NCI-H510A (cell line): ENCODE measurements at places on chromosomes 3 and 15.

DNA sequence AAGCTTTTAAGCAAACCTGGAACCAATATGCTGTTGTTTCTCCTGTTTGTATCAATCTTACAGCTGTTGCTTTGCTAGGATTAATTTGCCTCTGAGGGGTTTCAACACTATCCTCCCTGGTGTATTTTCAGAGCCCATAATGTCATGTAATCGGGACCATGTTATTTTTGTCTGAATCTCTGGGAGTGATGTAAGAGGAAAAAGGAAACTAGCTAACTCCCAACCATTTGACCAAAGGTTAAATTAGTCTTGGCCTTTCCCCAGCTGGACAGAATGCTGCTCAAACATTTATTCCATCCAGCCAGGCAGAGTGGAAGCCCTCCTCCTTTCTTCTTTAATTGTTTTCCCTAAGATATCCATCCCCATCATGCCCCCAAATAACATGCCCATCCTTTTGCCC is 142.2 kb downstream of the ALDH1A2 start:
- no peak for DNase-seq

DNA sequence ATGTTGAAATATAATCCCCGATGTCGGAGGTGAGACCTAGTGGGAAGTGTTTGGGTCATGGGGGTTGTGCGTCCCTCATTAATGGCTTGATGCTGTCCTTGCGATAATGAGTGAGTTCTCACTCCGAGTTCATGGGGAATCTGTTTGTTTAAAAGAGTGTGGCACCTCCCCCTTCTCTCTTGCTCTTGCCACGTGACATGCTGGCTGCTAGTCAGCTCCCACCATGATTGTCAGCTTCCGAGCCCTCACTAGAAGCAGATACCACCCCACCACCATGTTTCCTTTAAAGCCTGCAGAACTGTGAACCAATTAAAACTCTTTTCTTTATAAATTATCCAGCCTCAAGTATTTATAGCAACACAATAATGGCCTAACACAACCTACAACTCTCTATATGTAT is 166.3 kb upstream of the MBNL1 start:
- DNase-seq, result no peak

DNA sequence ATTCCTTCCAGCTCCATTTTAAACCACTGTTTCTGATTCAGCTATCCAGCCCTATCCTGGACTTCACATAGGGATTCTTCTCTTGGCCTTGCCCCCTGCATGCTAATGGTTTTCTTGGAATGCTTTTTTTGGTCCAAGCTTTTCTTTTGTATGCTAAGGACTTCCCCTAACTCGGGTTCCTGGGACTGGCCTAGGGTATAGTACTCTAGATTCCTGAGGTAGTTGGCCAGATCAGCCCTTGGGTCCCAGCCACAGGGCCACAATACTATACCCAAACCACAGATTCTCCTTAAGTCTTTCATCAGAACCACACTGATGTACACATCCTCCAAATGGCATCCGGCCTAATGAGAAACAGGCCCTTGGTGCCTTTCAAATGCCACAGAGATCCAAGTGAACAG is 2.8 kb downstream of the FYCO1 start:
- DNase-seq, result no peak

GRCh38 chr3:73207946-73208440 is 146.5 kb downstream of the EBLN2 start:
- no peak for DNase-seq

DNA sequence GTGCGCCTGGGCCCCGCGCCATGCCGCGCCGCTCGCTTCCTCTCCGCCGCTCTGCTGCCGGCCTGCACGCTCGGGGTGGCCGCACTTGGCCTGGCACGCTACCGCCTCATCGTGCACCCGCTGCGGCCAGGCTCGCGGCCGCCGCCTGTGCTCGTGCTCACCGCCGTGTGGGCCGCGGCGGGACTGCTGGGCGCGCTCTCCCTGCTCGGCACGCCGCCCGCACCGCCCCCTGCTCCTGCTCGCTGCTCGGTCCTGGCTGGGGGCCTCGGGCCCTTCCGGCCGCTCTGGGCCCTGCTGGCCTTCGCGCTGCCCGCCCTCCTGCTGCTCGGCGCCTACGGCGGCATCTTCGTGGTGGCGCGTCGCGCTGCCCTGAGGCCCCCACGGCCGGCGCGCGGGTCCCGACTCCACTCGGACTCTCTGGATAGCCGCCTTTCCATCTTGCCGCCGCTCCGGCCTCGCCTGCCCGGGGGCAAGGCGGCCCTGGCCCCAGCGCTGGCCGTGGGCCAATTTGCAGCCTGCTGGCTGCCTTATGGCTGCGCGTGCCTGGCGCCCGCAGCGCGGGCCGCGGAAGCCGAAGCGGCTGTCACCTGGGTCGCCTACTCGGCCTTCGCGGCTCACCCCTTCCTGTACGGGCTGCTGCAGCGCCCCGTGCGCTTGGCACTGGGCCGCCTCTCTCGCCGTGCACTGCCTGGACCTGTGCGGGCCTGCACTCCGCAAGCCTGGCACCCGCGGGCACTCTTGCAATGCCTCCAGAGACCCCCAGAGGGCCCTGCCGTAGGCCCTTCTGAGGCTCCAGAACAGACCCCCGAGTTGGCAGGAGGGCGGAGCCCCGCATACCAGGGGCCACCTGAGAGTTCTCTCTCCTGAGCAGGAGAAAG is 951 bp downstream of the GPR62 start:
- DNase-seq, result no peak

- no peak for DNase-seq
Observed at GRCh38 chr3:50233176-50233575, 2.8 kb upstream of the GNAI2 start.

GRCh38 chr15:100334905-100335304 is 6.9 kb downstream of the ADAMTS17 start:
- no peak for DNase-seq

DNA sequence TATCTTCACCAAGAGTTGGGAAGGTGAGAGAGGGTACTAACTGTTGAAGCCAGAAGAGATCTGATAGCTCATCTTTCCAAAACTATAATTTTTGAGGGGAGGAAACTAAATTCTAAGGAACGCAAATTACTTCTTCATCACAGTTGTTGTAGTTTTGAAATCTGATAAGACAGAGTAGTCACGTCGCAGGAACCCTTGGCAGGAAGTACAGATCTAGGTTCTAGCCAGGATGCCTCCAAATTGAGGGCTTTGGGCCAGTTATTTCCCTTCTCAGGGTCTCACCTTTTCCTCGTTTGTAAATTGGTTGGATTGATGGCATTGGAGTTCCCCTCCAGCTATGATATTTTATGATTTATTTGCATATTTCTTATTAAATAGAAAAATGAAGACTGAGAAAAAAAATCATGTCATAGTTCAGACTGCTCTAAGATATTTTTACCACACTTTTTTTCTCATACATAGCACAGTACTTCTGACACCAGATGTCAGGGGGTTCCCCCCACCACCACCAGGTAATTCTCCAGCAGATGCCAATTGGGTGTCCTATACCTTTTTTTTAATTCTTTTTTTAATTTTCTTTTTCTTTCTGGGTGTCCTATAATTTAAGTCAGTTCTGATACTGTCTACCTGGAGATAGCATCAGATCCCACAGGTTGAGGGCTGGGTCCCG is 32.3 kb upstream of the APH1B start:
- DNase-seq, result no peak

- DNase-seq, result no peak
Observed at GRCh38 chr3:64454179-64454578, 228.9 kb upstream of the PRICKLE2 start.

- no peak for DNase-seq
Observed at GRCh38 chr3:12724794-12725193, 34.3 kb downstream of the TMEM40 start.

GRCh38 chr15:59557581-59557980 is 54.0 kb upstream of the GCNT3 start:
- DNase-seq, result no peak

DNA sequence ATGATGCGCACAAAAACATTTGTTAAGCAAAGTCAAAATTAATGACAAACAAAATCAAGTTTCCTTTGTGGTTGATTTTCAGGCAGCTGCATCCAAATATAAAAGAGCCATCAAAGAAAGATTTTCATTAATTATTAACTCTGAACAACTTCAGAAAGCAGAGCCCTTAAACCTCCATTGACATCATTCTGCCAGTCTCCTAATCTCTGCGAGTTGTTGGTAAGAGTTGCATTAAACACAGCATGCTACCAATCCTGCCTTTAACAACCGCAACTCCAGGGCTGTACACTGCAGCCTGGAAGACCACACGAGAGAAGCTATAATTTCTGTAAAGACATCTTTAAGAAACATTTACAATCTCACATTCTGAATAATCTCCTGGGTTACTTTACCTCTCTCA is 204.6 kb downstream of the NR2F2 start:
- no peak for DNase-seq

DNA sequence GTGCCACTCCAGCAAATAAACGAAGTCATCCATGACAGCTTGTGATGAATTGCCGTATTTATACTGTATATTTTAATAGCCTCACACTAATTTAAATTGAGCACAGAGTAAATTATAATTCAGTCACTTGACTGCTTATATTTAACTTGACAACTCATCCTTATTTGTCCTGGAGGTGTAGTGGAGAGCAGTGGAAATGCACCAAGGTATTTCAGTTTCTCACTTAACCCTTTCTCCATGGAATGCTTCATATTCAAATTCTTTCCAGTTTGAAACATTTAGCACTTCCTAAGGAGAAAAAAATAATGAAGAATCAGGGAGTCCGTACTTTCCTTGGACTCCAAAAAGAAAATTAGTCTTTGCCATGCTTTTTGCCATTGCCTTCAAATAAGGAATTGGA is 99.0 kb downstream of the MAP2K5 start:
- no peak for DNase-seq

DNA sequence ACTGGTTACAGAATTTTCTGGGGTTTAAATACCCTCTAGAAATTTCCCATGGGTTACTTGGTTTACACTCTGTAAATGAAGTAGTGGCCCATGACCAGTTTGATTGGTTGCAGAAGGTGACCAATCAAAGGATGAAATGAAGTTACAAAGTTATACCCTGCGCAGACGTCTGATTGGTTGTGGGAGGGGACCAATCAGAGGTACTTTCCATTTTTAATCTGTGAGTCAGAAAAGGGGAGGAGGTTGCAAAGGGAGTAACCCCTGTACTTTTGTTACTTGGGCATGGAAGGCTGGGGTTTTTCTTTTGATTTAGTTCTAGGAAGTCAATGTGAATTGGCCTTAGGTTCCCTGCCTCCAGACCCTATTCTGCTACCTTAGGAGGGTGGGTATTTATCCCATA is 18.7 kb upstream of the APH1B start:
- DNase-seq, result no peak

GRCh38 chr15:39892418-39892817 is 27.6 kb downstream of the GPR176 start:
- no peak for DNase-seq

- no peak for DNase-seq
Observed at GRCh38 chr15:38896647-38897046, 332.0 kb upstream of the RASGRP1 start.

DNA sequence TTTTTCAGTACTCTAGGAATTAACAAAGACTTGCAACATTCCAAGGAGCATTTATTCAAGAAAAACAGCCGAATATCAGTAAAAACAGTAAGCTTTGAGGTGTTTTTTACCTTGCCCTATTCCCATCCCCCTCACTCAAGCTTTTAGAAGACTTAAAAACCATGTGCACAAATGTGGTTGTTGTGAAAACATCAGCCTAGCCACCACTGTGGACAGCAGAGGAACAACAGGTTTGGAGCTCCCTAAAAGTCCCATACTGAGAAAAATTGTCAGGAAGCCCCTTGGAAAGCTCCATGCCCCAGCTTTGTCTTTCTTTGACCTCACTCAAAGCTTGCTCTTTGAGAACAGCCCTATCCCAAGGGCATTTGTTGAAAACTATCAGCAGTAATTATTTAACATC is 34.7 kb upstream of the RSL24D1 start:
- DNase-seq, result no peak

DNA sequence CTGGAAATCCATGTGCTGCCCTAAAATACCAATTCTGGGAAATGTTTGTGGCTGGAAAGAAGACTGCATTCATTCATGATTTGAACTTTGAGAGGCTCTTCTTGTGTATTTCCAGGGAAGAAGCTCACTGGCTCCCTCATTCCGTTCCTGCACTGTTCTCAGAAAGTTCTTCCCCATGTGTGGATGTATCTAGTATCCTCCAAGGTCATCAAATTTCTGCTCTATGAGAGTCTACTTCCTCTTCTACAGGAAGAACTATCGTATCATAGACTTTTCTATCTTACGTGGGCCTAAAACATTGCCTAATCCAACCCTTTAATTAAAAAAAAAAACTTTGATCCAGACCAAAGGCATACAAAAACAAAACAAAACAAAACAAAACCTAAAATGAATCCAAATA is 2.9 kb downstream of the CCR3 start:
- DNase-seq, result no peak

GRCh38 chr15:64501396-64501715 is 41.0 kb downstream of the ZNF609 start:
- peak; percentile 26 for DNase-seq

GRCh38 chr3:45966371-45966791 is 23.1 kb downstream of the CXCR6 start:
- no peak for DNase-seq

DNA sequence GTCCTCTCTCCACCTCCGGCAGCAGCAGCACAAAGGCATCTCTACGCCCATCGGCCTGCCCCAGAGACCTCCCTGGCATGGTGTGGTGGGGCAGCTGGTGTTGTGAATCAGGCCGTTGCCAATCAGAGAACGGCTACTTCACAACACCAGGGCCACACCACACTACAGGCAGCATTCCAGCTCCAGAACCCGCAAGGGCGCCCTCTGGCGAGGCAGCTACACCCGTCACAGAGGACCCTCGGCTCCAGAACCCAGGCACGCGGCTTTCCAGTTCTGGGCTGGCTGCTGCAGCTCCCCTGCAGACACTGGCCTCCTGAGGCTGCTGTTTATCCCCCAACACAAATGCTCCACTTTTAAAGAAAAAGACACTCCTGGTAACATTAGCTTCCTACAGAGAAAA is 127.5 kb upstream of the TOPAZ1 start:
- DNase-seq, result no peak

GRCh38 chr3:23206366-23206765 is 3.2 kb downstream of the UBE2E2 start:
- DNase-seq, result no peak

DNA sequence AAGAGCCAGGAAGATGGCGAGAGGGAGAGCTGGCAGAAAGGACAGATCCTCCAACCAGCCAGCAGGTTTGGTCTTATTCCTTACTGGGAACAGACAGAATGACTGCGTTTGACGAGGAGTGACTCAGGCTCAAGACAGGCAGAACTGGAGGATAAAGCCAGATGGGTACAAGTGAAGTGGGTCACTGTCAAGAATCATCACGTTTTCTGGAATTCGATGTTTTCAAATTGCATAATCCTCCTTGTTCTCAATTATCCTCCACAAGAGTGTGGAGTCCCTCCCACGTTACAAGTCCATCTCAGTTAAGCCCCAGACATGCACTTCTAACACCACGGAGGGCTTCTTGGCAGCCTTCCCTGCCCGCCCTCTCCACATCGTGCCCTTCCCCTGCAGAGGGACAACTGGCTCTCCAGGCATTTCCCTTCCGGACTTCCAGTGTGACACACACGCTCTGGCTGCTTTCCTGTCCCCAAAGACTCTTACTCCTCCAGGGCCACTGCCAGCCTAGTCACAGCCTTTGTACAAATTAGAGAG is 183.1 kb downstream of the CHST2 start:
- DNase-seq, result no peak
